ENCODE measurements at places on chromosomes 6 and 20.

DNA sequence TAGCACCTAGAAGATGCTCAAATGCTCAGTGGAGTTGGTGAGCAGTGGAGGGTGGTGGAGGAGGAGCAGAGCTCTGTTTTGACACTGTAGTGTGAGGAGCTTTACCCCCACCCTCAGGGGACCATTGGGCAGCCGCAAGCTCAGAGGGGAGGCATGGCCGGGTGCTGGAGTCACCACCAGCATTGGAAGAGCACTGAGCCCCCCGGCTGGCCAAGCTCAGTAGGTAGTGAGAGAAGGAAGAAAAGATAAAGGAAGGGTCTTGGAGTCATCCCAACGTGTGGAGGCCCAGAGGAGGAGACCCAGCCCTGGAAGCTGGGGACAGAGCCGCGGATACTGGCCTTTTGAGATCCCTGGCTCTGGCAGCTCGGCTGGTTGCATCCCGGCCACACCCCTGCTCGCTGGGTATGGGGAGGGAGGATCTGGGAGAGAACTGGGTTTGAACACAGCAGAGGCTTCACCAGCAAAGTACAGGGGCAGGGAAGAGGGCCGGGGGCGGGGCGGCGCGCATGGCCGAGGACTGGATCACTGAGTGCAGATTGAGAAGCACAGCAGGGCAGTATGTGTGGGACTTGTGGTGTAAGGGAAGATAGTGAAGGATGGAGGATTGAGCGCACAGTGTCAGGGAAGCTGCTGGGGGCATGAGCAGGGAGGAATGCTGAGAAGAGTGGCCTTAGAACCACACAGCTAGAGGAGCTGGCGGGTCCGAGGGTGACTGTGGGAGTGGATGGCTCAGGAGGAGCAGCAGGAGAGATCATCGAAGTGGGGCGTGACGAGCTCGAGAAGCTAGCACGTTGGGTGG is 24.4 kb downstream of the SYNDIG1 start:
- no peak for DNase-seq

DNA sequence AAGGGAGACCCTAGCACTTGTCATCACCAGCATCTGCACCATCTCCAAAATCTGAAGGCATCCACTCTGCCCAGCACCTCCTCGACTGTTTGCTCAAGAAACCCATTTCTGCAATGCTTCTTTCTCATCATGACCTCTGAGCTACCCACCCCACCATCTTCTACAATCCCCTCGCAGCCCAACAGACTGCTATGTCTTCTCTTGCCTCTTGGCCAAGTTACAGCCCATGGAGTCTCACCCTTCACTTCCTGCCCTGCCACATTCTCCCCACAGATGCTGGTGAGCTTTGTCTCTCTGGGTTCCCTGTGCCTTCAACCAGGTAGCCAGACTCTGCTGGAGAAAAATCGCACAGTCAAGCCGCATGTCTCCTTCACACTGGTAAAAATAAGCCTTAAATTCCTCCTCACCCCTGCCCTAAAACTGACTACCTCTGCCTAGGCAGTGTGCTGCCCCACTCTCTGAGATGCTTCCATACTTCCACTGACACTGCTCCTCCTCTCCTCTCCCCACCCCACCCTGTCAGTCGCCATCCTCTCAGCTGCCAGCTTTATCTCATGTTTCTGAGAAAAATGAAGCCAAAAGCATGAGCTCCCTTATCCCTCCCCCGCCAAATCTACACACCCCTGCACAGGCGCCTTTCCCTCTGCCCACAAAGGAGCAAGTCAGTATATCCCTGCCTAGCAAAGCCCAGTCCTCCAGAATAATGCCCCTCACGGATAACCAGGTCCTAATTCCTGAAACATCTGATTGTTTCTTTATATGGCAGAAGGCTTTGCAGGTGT is 2.3 kb upstream of the TXNDC5 start:
- DNase-seq = no peak

GRCh38 chr6:149897015-149897697 is 757 bp downstream of the RAET1E start:
- DNase-seq = peak; percentile 97

GRCh38 chr6:20712011-20712410 is 177.8 kb downstream of the CDKAL1 start:
- DNase-seq = no peak

DNA sequence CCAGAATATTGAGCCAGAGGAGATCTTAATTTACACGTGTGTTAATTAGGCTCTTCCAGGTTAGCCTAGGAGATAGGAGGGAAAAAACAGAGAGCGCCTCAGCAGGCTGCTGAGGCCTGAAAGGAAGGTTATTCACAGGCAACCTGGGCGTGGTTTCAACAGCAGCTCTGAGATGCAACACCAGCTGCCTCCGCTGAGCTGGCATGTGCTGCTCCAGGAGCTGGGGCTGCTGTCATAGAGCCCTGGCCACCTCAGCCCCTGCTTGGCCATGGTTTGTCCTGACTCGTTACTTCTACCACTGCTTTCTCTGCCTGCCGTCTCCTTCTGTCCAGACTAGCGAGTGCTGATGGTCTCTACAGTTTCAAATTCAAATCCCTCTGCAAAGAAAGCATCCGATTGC is 32.4 kb upstream of the RPP40 start:
- peak; percentile 48 for DNase-seq

DNA sequence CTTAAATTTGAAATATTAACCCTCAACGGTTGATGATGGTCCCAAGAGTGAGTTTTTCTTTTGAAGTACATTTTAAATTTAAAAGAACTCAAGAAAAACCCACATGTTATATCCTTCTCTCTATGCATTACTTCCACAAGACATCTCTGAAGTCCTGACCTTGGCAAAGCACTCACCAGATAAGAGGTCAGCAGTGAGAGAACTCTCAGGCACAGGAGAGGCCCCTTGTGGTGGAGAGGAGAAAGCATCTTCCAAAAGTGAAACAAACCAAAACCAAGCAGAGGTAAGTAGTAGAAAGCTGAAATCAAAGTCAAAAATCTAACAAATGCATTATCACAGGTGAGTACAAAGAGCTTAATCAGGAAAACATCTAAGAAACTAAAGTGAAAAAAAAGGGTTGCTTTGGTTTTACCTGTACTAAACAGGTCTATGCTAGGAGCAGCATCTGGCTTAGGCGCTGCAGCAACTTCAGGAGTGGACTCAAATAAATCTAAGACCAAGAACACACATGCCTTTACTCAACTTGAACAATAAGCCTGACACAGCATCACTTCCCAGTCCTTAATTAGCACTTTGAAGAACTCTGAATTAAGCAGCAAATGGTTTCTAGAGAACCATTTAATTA is 80.5 kb downstream of the PRSS35 start:
- DNase-seq = peak; percentile 17

- DNase-seq = peak; percentile 97
Measured at GRCh38 chr6:35370124-35370741, 27.9 kb downstream of the PPARD start.

GRCh38 chr6:38671885-38672467 is 31.0 kb downstream of the GLO1 start:
- peak; percentile 83 for DNase-seq

GRCh38 chr6:2429032-2429431 is 183.6 kb upstream of the GMDS start:
- no peak for DNase-seq

DNA sequence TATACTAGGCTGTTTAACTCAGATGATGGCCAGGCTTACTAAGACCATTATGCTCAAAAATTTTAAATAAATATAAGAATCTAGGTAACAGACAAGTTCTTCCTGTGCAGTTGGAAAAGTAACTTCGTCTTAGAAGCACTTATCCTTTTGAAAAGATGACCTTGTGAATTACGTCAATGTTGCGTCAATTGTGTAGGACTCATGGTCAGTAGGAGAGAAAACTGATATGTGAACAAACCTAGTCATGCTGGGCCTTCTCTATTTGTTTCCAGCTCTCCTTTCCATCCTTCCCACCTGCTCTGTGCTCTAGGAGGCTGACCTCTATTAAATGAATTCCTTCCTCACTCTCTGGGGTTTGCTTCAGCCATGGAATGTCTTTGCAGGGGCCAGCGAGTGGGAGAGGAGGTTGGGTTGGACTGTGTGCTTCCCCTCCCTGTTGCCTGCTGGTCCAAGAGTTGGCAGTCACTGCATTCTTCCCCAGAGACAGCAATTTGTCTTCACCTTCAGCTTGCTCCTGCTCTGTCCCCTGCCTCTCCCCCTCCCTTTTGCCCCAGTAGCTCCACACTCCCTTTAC is 128.0 kb upstream of the TNFAIP3 start:
- no peak for DNase-seq

- DNase-seq = no peak
Measured at GRCh38 chr20:22511943-22512910, 72.1 kb downstream of the FOXA2 start.

DNA sequence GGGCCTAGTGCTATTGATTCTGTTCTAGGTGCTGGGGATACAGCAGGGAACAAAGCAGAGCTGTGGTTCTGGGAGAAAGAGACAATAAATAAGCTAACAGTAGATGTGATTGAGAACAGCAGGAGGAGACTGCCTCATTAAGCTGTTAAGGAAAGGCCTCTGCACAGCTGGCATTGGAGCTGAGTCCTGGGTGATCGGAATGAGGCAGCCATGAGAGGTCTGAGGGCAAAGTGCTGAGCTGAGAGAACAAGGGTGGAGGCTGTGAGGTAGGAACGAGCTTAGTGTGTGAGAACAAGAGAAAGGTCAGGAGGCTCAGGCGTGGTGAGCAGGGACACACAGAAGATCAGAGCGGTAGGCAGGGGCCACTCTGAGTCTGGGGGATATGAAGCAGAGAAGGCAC is 18.3 kb downstream of the DDX27 start:
- DNase-seq = no peak

- no peak for DNase-seq
Measured at GRCh38 chr6:36961441-36962435, 7.2 kb downstream of the PI16 start.

- no peak for DNase-seq
Measured at GRCh38 chr6:165206798-165207197, 102.6 kb downstream of the C6orf118 start.

DNA sequence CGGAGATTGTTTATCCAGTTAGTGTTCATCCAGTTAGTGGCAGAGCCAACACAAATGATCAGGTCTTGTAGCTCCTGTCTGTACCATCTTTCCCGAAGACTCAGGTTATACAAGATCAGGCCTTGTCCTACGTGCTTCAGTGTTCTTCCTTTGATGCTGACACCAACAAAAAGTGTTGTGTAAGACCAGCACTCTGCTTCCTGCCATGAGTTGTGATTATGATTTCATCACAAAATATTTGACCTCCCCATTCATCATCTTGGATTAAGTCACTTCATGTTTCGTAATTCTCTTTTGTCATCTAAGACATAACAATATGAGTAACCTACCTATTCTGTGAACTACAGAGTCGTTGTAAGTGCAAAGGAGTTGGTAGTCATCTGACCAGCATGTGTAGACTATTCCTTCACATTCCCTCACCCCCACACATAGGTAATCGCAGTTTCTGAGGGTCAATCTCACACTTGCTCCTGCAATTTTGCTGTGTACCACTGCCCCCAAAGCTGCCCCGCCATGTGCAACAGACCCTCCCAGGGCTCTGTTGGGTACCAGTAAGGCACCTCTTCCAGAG is 135.6 kb upstream of the SLC22A23 start:
- peak; percentile 75 for DNase-seq

DNA sequence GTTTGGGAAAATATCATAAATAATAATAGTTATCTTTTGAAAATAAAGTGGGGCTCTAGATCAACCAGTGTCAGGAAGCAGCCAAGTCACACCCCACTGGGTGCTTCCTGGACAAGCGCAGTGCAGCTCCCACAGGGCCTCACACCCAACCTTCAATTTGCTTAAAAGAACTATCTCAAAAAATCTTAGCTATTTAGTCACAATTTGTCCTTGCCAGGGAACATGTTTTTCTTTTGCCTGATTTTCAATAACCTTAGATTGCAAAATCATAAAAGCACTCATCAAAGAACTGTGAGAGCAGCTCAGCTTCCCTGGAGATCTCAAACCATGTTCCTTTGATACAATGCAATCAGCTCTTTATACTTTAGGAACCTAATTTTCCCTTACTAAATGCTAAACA is 1.6 kb upstream of the NCOA7 start:
- DNase-seq = no peak

- DNase-seq = no peak
Measured at GRCh38 chr20:31632548-31633338, 5.0 kb upstream of the COX4I2 start.

- no peak for DNase-seq
Measured at GRCh38 chr6:47512872-47513271, 35.3 kb downstream of the CD2AP start.

- DNase-seq = peak; percentile 41
Measured at GRCh38 chr6:18527836-18528743, 140.9 kb downstream of the RNF144B start.

DNA sequence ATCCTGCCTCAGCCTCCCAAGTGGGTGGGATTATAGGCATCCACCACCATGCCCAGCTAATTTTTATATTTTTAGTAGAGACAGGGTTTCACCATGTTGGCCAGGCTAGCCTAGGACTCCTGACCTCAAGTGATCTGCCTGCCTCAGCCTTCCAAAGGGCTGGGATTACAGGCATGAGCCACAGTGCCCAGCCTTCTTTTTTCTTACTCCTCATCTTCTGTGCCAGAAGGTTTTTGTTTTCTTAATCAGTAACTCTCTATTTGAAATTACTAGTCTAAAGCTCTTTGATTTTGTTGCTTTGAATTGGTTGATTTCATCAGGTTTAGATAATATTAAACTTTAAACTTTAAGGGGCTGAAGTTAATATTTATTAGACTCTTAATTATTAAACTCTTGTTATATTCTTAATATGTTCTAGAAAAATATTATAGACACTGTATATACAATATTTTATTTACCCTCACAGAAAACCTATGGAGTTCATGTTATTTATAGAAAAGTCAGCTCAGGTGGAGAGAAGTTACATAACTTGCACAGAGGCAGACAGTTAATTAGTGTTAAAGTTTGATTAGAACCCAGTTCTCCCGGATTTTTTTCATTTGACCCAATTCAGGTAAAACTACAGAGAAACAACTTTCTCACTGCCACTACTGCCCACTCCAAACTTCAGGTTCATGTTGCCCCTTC is 177.4 kb upstream of the SGK1 start:
- no peak for DNase-seq

DNA sequence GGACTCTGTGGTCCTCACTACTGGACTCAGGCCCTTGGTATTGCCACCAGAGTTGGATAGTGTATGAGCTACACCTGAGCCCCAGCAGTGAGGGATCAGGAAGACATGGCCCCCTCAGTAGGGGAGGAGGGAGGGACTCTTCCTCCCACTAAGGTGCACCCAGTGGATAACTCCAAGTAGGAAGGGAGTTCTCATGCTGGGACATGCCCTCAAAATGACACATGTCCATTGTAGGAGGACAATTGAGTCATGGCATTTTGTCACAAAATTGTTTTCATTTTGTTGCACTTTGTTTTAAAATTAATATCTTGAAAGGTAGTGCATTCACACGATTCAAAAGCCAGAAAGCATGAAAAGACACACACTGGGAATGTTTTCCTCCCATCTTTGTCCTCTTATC is 127.2 kb downstream of the FOXO3 start:
- DNase-seq = no peak

- no peak for DNase-seq
Measured at GRCh38 chr6:169539176-169539897, 162.5 kb downstream of the WDR27 start.

- DNase-seq = no peak
Measured at GRCh38 chr20:37262505-37262904, 891 bp upstream of the GHRH start.

- DNase-seq = no peak
Measured at GRCh38 chr20:63333241-63333836, 27.8 kb downstream of the CHRNA4 start.
